ENCODE measurements at places on chromosomes 2 and 18.

DNA sequence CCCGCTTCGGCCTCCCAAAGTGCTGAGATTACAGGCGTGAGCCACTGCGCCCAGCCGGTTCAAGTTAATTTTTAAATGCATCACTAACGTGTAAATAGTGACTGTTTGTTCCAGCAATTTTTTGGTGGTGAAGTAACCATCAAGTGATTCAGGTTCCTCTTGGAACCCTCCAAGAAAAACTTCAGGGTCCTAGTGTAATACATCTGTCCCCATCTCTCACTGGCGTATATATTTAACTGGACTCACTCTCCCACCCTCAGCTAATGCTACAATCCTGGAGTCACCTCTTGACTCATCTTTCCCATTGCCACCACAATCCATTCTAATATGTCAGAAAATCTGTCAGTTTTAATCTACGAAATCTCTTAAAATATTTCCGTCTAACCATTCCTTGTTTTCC is 10.3 kb downstream of the SULT1C4 start:
- DNase-seq = no peak

DNA sequence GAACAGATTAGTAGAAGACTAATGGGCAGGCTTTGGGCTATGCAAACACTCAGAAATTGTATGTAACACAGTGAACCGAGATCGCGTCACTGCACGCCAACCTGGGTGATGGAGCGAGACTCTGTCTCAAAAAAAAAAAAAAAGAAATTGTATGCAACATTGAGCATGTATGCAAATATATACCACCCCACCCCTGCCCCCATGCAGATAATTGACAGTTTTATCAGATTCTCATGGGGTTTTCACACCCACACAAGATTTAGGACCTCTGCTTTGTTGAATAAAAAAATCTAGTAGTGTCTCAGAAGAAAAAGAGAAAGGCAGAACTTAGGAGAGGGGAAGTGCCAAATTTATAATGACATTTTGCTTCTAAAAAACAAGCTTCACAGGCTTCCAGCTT is 131.6 kb upstream of the FN1 start:
- DNase-seq = no peak

DNA sequence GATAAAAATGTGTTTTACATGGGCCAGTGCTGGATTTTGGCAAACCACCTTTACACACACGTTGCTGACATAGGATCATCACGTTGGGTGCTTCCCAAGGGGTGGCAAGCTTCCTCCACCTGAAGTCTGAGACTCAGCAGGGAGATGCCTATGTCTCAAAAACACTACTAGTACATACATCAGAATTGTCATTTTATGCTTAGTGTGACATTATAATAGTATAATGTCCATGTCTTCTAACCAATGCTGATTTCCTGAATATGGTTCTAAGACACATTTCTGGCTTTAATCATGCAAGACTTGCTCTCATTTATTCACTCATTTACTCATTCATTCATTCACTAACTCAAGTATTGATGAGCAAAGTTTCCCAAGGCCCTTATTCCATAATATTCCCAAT is 322.3 kb downstream of the LNPK start:
- no peak for DNase-seq

DNA sequence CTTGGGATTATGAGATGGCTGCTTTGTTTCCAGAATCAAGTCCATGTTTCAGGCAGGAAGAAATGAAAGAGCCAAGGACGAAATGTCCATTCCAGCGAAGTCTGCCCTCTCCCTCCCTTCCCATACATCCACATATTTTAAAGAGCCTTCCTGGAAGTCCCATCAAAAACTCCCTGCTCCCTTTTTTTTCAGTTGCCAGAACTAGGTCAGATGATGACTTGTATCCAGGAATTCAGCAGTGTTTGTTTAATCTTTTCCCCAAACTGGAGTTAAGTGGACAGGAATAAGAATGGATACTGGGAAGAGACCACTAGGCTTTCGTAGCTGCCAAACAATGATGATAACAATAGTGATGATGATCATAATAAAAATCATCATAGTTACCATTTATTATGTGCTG is 198.7 kb downstream of the MEIS1 start:
- no peak for DNase-seq

- no peak for DNase-seq
Observed at GRCh38 chr18:49441338-49441938, 19.0 kb downstream of the DYM start.

- DNase-seq = peak; percentile 67
Observed at GRCh38 chr18:5546660-5547059, 2.9 kb upstream of the EPB41L3 start.

- no peak for DNase-seq
Observed at GRCh38 chr2:191730263-191730662, 52.3 kb downstream of the NABP1 start.

- no peak for DNase-seq
Observed at GRCh38 chr2:113930448-113930847, 40.6 kb downstream of the ACTR3 start.

- no peak for DNase-seq
Observed at GRCh38 chr2:68293755-68294154, 26.0 kb downstream of the CNRIP1 start.

- DNase-seq = no peak
Observed at GRCh38 chr2:74041182-74041581, 56.5 kb downstream of the TET3 start.

GRCh38 chr2:84906108-84906899 is 848 bp downstream of the TMSB10 start:
- DNase-seq = peak; percentile 53

DNA sequence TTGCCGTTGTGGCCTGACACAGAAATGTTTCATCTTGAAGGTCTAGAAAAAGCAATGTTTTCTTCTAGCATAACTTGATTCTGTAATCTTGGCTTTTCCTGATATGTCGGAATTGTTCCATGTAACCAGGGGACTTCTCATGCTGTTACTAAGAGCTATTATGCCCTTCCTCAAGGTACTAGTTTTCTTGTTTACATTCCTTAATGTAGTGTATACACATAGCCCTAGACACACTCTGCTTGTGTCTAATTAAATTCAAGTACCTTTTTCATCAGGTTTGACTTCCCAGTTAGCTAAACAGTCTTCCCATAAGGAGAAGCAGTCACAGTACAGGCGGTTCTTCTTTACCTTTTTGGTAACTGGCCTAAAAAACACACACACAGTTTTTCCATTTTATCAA is 122.8 kb upstream of the MSH6 start:
- no peak for DNase-seq

DNA sequence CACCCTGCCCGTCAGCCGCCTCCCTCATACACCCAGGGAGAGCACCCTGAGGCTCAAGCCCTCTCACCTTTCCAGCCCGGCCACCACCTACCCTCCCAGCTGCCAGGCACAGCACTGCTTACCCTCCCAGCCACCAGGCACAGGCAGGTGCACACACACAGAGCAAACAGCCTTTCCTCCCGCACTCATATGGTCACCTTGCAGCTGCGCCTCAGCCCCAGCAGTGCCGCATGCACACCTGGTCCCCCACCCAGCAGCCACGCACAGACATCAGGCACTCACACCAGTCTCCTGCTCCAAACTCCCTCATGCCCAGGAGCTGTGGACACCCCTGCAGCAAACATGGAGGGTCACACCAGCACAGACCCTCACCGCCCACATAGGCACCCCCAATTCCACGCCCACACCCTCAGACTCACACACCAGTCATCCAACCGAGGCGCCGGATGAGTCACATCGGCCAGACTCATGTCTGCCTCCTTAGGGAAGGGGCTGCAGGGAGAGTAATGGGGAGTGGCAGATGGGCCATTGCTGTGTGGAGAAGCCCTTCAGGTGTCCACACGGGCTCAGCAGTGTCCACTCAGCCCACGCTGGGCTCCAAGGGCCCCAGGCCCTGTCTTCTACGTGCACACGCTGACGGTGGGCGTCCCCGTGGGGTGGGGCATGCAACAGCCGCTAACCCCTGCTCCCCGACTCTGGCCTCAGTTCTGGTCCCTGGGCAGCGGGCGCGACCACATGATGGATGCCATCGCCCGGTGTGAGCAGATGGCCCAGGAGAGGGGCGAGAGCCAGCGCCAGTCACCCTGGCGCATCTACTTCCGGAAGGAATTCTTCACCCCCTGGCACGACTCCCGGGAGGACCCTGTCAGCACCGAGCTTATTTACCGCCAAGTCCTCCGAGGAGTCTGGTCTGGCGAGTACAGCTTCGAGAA is 22.3 kb upstream of the GPR17 start:
- no peak for DNase-seq

GRCh38 chr2:74357627-74358026 is 14.4 kb upstream of the SLC4A5 start:
- DNase-seq = no peak

DNA sequence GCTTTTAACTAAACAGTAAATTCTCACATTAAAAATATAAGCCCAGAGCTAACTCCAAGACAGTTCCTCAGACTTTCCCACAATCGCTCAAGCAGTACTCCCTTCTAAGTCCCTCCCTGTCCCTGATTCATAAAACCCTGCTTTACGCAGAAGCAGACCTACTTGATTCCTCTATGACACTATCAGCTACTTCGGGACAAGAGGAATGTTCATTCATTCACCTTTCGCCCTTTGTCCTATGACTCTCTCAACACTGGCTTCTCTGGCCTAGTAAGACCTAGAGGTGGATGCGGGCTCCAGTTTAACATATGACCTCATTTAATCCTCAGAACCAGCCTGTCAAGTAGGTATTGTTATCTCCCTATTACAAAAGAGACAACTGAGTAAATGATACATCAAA is 10.2 kb downstream of the LPIN2 start:
- no peak for DNase-seq

DNA sequence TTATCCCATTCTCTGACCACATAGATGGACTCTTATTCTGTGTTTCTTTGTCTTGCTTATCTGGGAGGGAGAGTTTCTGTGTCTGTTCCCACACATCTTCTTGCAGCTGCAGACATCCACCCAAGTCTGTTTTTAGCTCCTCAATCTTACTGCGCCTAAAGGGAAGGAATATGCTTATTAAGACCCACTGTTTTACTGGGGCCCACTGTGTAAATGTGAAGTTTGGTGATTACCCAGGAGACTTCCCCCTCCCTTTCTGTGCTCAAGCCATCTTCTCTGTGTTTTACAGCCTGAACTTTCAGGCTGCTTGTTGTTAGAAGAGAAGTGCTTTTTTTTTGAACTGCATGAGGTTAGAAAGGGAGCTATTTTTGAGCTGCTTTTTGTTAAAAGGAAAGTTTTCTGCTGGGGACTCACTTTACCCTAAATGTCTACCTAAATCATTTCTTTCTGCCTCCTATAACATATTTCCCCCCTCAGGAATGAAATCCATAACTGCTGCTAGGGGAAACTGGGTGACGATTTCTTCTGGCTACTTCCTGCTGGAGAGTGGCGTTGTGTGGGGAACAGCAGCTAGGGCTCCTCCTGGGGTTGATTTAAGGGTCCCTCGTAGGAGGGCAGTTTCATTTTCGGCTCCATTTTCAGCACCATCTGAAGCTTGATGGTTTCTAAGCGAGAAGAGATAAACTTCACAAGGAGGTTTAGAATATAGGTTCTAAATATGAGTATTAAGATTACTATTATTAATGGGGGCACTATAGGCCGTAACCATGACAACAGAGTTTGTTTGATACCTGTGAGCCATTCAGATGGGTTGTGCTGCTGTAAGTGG is 39.5 kb upstream of the GMCL1 start:
- no peak for DNase-seq

DNA sequence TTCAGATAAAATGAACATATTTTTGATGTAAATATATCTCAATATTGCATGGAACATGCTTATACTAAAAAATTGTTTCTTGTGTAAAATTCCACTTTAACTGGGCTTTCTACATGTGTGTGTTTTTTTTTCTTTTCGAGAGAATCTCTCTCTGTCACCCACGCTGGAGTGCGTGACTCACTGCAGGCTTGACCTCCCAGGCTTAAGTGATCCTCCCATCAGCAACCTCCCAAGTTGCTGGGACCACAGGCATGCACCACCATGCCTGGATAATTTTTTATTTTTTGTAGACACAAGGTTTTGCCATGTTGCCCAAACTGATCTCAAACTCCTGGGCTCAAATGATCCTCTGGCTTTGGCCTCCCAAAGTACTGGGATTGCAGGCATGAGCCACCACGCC is 254.6 kb downstream of the LOXHD1 start:
- no peak for DNase-seq

DNA sequence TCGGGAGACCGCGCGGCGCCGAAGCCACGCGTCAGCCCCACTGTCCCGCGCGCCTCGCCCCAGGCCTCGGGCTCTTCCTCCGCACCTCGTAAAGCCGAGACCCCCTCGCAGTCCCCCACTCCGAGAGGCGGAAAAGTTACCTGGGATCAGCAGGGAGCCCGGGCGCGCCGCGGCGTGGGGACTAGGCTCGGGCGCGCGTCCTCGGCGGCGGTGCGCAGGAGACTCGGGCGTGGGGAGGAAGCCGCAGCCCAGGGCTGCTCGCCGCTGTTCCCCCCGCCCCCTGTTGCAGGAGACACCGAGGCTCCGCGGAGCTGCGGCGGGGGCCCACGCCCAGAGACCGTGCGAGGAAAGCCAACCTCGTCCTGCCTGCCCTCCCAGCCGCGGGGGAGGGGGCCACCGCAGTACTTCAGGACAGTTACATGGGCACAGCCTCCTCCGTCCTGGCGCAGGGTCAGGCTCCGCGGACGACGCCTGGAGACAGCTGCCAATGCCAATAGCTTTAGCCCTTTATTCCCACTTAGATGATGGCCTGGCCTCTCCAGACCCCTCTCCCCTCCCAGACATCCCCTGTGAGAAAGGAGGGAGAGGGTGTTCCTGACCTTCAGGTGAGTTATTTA is at the start of gene EPB41L3:
EPB41L3 (minus strand) TSS at position 225 of the 617 bp plus-strand sequence. CDS start 54,814 bp downstream, outside the sequence.
- peak; percentile 86 for DNase-seq

- DNase-seq = no peak
Observed at GRCh38 chr2:204005940-204006721, 69.6 kb downstream of the ICOS start.

- DNase-seq = no peak
Observed at GRCh38 chr2:96528006-96528699, 8.4 kb upstream of the ARID5A start.

DNA sequence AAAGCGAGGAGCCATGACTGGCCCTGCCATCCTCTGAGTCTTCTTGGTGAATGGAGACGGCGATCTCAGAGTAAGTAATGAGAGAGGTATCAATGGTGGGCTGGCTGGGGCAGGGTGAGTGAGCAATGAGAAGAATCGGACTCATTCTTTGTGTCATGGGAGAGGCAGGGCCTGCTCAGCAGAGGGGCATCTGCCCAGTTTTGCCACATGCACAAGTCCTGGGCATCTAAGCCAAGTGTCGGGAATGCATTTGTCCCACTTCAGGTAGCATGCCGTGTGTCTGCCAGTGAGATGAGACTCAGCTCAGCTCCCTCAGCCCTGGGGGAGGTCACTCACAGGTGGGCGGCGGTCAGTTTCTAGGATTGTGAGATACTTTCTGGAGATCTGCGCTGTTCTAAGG is 791.0 kb upstream of the RAB6C start:
- no peak for DNase-seq
